ENCODE measurements at places on chromosomes 12 and 14.
A peak's percentile ranks its signal among the peaks of the same experiment; 100 is the strongest.

DNA sequence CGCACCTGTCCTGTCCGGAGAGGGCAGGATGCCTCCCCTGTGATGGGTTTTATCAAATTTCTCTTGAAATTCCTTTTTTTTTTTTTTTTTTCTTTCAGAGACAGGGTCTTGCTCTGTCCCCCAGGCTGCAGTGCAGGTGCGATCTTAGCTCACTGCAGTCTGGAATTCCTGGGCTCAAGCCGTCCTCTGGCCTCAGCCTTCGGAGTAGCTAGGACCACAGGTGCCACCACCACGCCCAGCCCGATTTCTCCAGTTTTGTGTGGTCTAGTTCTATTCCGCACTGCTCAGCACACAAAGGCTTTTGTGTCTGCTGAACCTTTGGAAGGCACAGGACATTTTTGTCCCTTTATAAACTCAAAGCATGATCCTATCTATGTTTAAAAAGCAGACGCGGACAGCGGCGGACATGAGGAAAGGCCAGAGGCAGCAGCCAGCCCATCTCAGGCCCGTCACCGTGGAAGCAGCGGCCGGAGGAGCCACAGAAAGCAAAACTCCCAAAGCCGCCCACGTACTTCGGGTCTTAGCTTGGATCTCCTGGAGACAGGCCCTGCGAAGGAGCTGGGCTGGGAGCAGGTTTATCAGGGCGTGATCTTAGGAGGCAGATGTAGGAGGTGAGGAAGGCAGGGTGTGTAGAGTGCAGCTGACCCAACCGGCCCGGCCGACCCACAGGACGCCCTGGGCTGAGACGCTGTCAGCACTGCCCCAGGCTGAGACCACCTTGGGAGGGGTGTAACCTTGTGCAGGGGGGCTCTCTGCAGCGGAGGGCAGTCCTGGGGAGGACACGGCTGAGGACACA is 30.9 kb upstream of the FBRSL1 start:
- no peak for DNase-seq

DNA sequence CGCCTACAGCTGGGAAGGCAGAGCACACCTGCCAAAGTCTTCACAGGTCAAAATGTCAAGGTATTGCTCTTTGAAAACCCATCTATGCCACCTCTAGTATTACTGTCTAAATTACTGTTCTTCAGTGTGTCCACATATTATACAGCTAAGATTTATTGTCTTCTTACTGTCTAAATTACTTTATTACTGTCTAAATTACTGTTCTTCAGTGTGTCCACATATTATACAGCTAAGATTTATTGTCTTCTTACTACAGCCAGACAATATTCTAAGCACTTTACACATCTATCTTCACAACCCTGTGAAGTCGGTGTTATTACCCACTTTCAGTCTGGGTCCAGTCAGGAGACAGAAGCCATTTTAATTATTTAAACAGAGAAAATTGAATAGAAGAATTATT is 173.9 kb downstream of the MYRFL start:
- DNase-seq = no peak

DNA sequence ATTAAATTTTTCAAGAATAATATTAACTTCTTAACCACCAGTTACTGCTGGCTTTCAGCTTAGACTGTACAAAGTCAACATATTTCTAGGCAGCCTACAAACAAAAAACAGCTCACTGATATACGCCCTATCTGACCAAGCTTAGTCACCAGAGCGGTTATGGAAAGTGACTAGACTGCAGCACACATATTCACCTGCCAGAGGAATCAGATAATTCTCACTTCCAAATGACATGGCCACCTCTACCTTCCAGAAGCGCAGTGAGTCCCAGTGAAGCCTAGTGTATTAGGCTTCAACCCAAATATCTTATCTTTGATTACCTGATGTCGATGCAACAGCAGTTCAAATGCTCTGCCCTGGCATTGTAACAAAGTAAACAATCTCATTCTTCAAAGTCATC is 8.5 kb downstream of the STXBP6 start:
- DNase-seq = no peak

DNA sequence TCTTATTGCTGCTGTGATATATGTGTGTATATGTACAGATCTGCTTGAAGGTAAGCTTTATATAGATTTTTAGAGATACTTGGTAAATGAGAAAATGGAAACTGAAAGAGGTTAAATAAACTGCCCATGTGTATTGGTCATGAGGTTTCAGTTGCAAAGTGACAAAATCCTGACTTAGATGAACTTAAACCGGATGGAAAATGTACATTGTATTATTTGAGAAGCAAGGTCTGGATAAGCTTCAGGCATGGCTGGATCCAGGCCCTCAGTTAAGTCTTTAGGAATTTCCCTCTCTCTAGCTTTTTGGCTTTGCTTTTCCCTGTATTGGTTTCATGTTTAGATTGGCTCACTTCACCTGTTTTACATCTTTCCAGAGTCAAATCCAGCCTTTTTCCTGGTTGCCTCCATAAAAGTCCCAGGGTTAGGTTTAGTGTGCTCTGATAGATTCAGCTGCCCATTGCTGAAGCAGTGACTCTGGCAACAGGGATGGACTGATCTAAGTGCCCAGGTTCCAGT is 21.0 kb upstream of the MAP1LC3B2 start:
- no peak for DNase-seq

GRCh38 chr12:26823390-26823789 is 9.6 kb downstream of the ITPR2 start:
- DNase-seq = no peak

DNA sequence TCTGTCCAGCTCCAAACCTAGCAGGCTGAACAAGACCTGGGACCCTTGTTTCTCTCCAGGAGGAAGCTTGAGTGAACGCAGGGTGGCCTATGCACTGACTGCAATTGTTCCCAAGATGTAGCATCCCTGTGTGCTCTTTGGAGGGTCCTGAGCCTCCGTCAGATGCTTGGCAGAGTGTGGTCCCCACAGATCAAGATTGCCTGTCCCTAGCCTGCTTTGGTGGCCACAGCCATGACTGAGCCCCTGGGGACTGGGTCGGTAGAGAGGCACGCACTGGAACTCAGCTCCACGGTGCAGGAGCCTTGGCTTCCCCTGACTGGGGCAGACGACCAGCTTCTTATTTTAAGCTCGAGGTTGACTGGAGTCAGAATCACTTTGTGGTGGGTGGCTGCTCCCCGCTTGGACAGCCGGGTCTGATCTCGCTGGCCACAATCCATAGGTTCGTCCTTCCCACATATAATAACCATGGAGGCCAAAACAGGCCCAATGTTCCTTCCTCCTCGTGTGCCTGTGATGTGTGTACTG is 97.8 kb downstream of the LGMN start:
- no peak for DNase-seq

DNA sequence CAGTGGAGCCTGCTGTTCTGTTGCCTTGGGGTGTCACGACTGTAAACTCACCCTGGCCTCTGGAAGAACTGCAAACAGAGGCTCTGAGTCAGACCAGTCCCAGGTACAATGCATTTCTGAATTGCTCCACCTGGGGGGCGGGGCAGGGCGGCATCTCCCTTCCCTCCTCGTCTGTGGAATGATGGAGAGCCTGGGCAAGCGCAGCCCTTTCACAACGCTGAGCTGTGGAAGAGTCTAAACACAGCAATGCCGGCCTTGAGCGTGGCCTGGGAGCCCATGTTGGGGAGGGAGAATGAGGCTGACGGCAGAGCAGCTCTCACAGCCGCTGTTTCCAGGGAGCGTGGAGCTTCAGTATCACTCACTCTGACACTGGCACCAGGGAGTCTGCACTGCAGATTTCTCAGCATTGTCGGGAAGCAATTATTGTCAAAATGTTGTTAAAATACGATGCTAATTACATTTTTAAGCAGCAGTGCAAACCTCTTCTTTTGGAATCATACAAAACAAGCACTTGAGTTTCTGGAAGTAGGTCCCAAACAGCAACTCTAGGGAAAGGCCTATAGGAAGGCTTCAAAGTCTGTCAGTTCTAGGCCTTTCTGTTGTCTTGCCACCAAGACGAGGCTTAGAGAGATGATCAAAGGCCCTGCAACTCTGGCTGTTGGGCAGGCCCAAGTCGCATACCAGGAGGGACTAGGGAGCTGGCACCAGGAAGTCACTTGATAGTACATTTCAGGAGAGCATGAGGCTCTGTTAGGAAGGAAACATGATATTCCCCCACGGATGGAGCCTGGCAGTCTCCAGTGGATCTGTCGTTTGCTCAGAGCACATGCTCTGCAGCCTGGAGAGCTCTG is 244.0 kb upstream of the FKBP4 start:
- DNase-seq = peak; percentile 10

GRCh38 chr12:130017591-130018449 is 114.0 kb upstream of the TMEM132D start:
- no peak for DNase-seq

- DNase-seq = peak; percentile 64
Measured at GRCh38 chr12:100576331-100577036, 3.0 kb downstream of the GAS2L3 start.

DNA sequence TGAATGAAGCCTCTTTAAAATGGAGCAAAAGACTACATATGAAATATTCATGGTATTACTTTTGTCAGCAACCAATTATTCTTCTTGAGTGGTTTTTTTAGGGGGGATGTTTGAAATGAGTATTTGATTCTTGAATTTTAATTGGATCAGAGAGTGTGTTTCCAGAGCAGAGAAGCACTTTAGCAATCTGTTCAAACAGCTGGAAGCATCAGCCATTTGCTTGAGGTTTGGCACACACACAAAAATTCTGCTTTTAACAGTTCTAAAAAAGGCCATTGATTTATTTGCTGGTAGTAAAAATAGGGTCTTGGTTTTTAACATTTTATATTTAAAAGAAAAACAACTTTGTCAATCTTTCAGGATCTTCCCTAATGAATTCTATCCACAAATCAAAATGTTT is 292.7 kb downstream of the LRFN5 start:
- peak; percentile 83 for DNase-seq

GRCh38 chr14:43165651-43166050 is 1341.4 kb downstream of the FSCB start:
- no peak for DNase-seq

GRCh38 chr14:64566651-64567122 is 16.9 kb downstream of the PPP1R36 start:
- no peak for DNase-seq

DNA sequence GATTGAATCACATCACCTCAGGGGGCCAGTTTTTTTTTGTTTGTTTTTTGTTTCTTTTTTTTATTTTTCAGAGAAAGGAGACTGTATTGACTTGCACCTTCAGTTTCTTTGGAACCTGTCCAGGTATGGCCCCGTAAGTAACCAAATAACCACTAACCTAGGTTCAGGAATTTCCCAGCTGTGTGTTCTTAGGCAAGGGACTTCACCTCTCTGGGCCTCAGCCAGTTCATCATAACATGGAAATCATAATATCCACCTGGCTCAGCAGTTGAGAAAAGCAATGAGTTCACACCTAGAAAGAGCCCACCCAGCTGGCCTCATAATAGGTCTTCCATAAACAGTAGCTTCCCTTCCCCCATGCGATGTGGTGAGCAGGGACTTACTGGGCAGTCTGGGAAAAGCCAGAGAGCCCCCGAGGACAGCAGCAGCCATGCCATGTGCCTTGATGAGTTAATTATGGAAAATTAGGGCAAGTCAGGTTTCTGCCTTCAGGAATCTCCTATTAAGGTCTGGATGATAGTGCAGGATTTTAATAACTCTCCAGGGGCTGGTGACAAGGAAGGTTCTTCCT is 27.4 kb upstream of the WSCD2 start:
- DNase-seq = no peak

DNA sequence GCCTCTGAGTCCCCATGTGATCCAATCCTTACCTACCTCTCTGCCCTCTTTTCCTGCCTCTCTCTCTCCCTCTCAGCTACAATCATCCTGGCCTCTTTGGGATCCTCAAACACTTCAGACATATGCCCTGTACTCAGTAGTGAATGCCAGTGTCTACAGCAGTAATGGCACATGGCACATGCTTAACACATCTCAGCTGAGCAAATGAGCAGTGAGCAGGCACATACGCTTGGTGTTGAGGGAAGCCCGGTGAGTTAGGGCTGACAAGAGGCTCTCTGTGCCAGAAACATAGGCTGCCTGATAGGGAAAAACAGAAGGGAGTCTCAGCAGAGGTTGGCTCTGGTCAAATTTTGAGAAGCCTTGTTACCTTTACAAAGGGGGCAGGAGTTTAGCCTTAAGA is 409.1 kb downstream of the TMEM132D start:
- DNase-seq = no peak

DNA sequence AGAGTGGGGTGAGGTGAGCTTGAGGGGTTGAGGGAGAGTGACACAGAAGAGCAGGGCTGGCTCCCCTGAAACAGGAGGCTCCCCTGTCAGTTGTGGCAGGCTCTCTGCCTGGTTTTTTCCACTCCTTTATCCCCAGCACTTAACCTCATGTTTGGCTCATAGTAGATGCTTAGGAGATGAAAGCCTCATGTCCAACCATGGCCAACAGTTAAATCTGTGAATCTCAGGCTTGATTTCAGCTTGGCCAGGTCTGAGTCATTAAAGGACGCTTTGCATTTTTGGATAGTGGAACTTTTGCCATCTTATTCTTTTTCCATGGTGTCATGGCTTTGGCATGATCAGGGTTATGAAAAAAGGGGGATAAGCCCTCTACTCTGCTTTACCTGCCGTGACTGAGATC is 117.2 kb downstream of the CACNA1C start:
- DNase-seq = no peak

DNA sequence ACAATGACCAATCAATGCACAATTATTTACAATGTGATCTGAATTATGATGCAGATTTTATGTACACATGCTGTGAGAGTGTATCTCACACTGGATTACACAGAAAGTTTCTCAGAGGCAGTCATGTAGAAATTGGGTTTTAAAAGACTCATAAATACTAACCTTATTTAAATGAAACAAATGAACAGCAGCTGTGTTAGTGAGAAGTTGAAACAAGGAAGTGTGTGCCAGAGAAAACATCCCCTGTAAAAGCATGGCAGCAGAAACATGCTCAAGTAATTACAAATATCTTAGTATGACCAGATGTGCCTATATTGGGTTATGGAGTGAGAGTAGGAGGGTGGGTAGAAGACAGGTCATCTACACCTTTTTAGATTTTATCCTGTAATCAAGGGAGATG is 723.7 kb downstream of the C12orf50 start:
- no peak for DNase-seq

DNA sequence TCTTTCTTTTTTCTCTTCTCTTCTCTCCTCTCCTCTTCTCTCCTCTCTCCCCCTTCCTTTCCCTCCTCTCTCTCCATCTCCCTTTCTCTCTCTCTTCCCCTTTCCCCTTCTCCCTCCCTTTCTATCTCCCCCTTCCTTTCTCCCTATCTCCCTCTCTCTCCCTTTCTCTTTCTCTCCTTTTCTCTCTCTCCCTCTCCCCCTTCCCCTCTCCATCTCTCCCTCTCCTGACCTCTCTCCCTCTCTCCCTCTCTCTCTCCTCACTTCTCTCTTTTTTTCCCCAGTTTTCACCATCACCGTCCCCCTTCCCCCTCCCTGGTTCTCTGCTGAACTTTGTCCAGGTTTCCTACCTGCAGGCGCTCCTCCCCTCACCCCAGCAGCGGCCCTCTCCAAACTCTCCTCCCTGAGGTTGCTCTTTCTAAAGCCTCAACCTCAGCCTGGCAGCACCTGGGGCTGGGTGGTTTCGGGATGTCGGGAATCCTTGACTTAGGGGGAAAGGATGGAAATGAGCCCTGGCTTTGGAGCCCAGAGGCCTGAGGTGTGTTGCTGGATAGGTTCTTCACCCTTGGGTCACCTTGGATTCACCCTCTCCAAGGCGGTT is 14.7 kb upstream of the TBX3 start:
- no peak for DNase-seq

- DNase-seq = no peak
Measured at GRCh38 chr12:44258246-44258645, 422.4 kb downstream of the TMEM117 start.
